Mucosa of descending colon (tissue), 3 donors: ENCODE measurements at places on chromosomes 4 and X. TPM values are rescaled to one million over a fixed set of nuclear protein-coding genes. Genes with fewer than 3 reads are reported as not detected.

Gene CABS1
- total RNA-seq = not detected

Gene IL15
- total RNA-seq = 7.2 TPM

DNA sequence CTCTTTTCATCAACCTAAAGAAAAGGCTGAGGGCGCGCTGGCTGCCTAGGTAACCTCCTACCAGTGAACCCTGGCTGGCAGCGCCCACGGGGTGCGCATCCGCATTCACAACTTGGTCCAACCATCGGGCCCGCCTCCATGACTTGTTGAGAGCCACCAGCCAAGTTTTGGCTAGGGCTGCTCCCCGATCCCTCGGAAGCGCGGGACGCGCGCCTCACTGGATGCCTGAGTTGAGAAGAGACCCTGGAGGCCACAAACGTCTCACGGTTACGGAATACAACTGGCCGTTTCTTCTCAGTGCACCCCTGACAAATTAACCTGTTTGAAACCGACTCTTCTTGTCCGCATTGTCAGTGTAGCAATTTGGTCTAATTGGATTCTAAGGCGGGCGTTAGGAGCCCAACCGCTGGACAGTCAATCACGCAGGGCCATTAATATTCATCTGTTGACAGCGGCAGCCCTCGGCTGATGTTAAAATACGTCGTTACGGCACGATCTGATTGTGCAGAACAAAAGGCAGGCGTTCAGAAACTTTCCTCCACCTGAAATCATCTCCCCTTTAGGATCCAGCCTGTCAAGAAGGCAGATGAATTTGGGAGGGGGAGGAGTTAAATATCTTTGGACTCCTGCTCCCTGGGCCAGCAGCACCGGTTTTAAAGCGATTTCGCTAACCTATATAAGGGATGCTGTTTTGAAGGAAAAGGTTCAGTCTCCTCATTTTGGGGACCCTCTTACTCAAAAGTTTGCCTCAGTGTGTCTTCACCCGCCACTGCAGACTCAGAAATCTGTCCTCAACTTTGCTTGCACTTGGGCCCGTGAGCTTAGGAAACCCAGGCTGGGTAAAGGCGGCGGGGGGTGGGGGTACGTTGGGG is 1.2 kb downstream of the GPC3 start:
- DNase-seq = peak; percentile 16

GRCh38 chrX:39725114-39725513 is 372.6 kb downstream of the BCOR start:
- no peak for DNase-seq

DNA sequence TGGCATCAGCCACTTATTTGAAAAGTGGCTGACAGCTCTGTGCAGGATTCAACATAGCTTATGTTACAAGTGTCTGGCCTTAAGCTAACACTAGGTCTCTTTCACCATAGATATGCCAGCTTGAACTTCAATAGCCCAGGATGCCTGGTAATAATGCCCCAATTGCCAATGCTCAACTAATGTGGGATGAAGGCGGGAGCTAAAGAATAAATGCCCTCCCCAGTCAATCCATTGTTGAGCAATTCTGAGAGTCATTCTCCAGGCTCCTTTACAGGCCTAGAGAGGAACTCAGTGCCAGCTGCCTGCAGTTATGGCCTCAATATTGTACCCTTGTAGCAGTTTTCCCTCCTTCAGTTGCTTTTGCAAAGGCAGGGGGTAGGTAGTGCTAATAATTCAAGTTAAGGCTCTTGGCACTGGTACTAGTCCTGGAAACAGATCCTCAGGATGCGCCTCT is 460.2 kb downstream of the GABRG1 start:
- DNase-seq = no peak

DNA sequence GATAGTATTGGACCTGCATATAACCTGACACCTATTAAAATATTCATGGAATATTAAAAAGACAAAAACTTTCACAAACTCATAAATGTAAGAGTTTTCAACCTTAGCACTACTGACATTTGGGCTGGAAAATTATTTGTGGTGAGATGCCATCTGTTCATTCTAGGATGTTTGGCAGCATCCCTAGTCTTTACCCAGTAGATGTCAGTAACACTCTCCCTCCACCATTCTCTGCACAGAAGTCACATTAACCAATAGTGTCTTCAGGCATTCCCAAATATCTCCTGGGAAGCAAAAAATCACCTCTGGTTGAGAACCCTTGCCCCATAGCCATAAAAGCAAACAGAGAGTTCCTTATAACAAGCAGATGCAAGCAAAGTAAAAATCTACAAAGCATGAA is 41.4 kb upstream of the NDST4 start:
- DNase-seq = no peak

DNA sequence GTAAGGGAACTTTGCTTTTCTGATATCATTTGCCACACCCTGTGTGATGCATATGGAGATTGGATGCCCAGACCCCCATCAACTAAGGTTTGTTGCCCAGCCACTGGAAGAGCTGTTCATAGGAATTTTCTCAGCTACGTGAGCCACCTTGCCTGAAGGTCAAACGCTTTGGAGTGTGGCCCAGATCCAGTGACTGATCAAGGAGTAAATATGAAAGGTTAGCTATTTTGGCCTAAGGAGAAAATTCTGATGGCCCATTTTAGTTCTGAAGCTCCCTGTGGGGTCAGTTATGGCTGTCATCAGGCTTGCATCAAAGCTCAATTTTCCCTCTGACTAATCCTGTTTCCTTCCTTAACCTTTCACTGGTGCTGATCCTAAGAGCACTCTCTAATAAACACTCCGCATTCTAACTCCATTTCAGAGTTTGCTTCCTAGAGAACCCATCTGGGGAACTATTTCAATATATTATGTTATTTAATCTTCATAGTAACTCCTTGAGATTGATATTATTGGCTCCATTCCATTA is 407.7 kb downstream of the SPRY1 start:
- no peak for DNase-seq

DNA sequence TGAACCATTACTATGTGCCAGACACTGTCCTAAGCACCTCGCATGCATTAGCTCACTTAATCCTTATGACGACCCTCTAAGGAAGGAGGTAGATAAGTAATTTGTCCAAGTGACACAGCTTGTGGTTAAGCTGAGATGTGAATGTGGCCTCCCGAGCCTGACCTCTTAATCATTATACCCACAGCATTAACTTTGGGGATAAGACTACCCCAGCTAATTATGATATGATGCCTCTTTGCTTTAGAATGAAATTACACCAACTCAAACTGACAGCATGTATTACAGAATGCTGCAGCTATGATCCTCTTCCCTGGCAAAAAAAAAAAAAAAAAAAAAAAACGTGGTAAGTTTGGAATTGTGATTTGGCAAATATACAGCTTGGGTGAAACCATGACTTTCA is 53.5 kb downstream of the APBB2 start:
- no peak for DNase-seq

- no peak for DNase-seq
Measured at GRCh38 chr4:99968330-99968729, 18.3 kb upstream of the H2AZ1 start.

- no peak for DNase-seq
Measured at GRCh38 chr4:140829825-140830224, 73.6 kb upstream of the TBC1D9 start.

GRCh38 chrX:19729761-19730160 is 157.6 kb downstream of the SH3KBP1 start:
- DNase-seq = no peak

GRCh38 chrX:3317191-3317718 is 29.2 kb downstream of the MXRA5 start:
- DNase-seq = no peak

DNA sequence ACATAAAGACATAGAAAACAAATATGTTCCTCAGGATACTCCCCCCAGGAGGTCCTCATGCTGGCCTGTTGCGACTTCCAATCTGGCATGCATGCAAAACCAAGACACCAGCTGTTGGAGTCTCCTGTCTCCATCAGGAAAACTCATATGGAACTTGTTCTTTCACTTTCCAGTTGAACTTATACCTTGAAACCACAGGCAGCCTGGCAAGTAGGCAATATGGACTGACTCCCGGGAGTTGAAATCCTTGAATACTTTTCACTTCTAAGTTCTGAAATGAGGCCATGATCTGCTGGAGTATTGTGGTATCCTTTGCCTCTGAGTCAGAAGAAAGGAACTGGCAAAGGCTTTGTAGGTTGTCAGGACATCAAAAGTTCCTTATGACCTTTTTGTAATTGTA is 444.2 kb downstream of the IDS start:
- DNase-seq = no peak
